Osteocyte (in vitro differentiated cells): ENCODE measurements at places on chromosomes 12 and 14. TPM values are rescaled to one million over a fixed set of nuclear protein-coding genes. Genes with fewer than 3 reads are reported as not detected.

DNA sequence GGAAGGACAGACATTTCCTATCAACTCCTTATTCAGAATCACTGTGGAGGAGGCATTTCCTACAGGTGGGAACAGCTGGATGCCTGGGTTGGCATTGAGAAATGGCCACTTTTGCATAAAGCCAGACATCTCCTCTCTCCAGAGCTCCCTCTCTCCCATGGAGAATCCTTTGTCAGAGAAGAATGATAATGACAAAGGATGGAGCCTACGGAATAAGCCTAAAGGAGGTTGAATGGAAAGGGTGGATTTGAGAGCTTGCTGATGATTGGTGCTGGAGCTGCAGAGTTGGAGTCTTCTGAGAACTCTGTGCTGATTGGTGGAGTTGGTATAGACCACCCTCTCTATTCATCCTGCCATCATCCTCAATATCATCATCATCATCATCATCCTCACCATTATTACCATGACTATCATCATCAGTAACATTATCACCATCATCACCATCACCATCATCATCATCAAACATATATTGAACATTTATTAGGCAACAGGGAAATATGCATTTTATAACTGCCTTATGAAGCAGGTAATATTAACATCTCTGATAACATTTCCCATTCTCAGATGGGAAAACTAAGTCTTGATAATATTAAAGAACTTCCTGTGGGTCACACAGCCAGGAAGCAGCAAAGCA is 89.2 kb upstream of the HSPB8 start:
- H3K36me3 ChIP-seq, result no peaks in the 10 kb centered on the region
- H3K27me3 ChIP-seq, result no peaks in the 10 kb centered on the region
- no peak for DNase-seq

- H3K27ac ChIP-seq, result no peak within 1 kb of the TSS
- H3K27me3 ChIP-seq, result no peaks in the 10 kb centered on the region
- H3K4me3 ChIP-seq, result no peak within 1 kb of the TSS
These were observed at the start of gene PLEK2 for GRCh38 chr14:67411820-67412421. TSS of gene PLEK2 (minus strand) at chr14:67412165. CDS start at chr14:67412059, 106 bp downstream.

DNA sequence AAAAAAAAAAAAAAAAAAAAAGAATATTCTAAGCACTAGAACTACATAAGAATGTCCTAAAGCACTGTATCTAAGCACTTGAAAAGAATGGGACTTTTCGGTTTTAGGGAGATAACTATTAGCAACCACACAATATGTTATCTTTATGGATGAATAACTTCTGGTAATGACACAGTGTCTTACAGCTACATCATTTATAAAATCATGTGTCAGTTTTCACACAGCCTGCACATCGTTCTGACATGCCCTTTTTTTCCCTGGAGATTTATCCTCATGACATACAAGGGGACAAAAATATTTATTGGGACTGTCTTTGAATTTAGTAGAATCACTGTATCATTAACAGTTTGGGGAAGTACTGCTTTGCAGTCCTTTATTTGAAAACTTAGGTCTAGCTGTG is 17.3 kb downstream of the TMEM19 start:
- H3K27me3 ChIP-seq, result no peaks in the 10 kb centered on the region
- H3K4me3 ChIP-seq, result no peak overlapping the region
- DNase-seq, result no peak

- DNase-seq, result no peak
- H3K4me3 ChIP-seq, result no peak overlapping the region
- H3K4me1 ChIP-seq, result no peaks in the 10 kb centered on the region
- H3K27ac ChIP-seq, result no peak overlapping the region
- H3K27me3 ChIP-seq, result no peaks in the 10 kb centered on the region
These were observed 8.0 kb downstream of the CLEC12B start for GRCh38 chr12:10018386-10018785.

GRCh38 chr14:104886690-104887622 is 21.9 kb downstream of the CEP170B start:
- no peak overlapping the region for H3K4me3 ChIP-seq
- H3K27ac ChIP-seq, result no peak overlapping the region
- H3K4me1 ChIP-seq, result no peaks in the 10 kb centered on the region
- DNase-seq, result no peak
- no peaks in the 10 kb centered on the region for H3K27me3 ChIP-seq

- H3K36me3 ChIP-seq, result peaks cover 33% of the 10 kb centered on the region
- H3K4me1 ChIP-seq, result peaks cover 45% of the 10 kb centered on the region
- H3K27ac ChIP-seq, result peak overlapping the region; percentile 81
- H3K27me3 ChIP-seq, result no peaks in the 10 kb centered on the region
These were observed 12.9 kb downstream of the GLRX5 start for GRCh38 chr14:95547626-95548327.

Gene RNF212B
- total RNA-seq, result not detected in 2 replicates
